ENCODE measurements at places on chromosomes 6 and 20.

DNA sequence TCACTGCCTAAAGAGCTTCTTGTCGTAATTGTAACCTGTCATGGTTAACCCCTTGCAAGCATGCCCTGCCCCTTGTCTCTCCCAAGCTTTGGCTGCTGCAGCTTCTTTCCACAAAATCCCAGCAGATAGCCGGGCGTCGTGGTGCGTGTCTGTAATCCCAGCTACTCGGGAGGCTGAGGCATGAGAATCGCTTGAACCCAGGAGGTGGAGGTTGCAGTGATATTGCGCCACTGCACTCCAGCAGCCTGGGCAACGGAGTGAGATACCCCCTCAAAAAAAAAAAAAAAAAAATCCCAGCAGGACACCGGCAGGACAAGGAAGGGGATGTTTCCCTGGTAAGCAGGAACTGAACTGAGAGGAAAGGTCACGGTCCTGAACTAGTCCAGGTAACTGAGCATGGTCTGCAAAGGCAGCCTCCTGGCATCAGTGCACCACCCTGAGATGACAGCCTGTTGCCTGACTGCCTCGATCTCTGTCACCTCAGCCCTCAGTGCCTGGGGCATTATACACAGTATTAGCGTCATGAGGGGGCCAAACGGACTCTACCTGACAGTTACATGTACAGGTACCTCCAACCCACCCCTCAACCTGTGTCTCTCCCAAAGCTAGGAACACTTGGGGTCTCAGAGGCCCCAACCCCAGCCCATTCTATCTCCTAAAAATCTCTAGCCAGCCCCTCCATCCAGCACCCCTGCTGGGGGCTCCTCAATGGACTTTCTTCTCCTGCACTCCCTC is 1.8 kb downstream of the LZTS3 start:
- DNase-seq = no peak

- DNase-seq = peak; percentile 19
Observed at GRCh38 chr20:16761305-16761829, 13.2 kb downstream of the OTOR start.

DNA sequence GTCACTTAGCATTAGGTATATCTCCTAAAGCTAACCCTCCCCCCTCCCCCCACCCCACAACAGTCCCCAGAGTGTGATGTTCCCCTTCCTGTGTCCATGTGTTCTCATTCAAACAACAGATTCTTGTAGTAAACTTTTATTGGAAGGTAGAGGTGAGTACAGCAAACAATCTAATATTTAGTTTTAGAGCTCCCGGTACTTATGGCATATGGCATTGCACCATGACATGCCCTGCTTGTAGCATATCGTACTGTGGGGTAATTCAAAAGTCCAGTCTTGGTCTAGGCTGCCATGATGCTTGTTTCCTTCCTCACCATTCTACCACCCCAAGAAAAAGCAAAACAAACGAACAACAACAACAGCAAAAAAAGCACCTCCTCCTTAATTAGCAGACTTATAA is 289.5 kb downstream of the ZNF217 start:
- no peak for DNase-seq

GRCh38 chr20:37676440-37676839 is 17.4 kb upstream of the CTNNBL1 start:
- no peak for DNase-seq

Measured in GM12878 (cell line).